CD4-positive, CD25-positive, alpha-beta regulatory T cell (primary cell): ENCODE measurements at places on chromosomes 11 and 22. TPM values are rescaled to one million over a fixed set of nuclear protein-coding genes. Genes with fewer than 3 reads are reported as not detected.

Gene PNPLA3
- not detected for total RNA-seq

Gene SPCS2
- 73.2 TPM for total RNA-seq

Gene FOLR2
- not detected for total RNA-seq

Gene C11orf97
- total RNA-seq, result not detected

Gene RFPL3
- total RNA-seq, result not detected

Gene FDXACB1
- 2.7 TPM for total RNA-seq

Gene ESAM
- total RNA-seq, result 3.0 TPM

DNA sequence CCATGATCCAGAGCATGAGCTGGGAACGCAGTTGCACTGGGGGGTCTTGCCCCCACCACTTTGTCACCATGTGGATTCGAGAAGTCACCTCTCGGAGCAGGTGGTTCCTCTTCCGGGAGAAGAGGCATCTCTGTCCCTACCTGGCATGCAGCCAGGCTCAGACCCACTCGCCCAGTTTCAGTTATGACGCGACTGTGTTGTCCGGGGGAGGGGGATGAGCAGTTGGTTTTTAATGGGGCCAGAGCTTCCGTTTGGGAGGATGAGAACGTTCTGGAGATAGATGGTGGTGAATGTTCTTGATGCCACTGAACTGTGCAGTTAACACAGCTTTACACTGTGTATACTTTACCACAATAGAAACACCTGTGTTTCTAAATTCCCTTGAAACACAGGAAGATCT, 41.5 kb downstream of the DHCR7 start:
- no peaks in the 10 kb centered on the region for H3K4me1 ChIP-seq
- no peaks in the 10 kb centered on the region for H3K36me3 ChIP-seq
- H3K27me3 ChIP-seq, result no peaks in the 10 kb centered on the region
- H3K4me3 ChIP-seq, result no peak overlapping the region

- H3K27ac ChIP-seq, result no peak overlapping the region
- no peak overlapping the region for H3K4me3 ChIP-seq
- no peaks in the 10 kb centered on the region for H3K4me1 ChIP-seq
- peaks cover 2% of the 10 kb centered on the region for H3K27me3 ChIP-seq
Measured at GRCh38 chr11:122181893-122182292, 65.9 kb upstream of the BLID start.

GRCh38 chr11:102653744-102654291, 28.7 kb upstream of the MMP20 start:
- no peak overlapping the region for H3K4me3 ChIP-seq
- peaks cover 4% of the 10 kb centered on the region for H3K27me3 ChIP-seq
- no peak for DNase-seq
- no peaks in the 10 kb centered on the region for H3K4me1 ChIP-seq
- H3K27ac ChIP-seq, result no peak overlapping the region

GRCh38 chr22:20672082-20672424, 101.9 kb upstream of the SERPIND1 start:
- H3K4me1 ChIP-seq, result peaks cover 4% of the 10 kb centered on the region
- H3K27ac ChIP-seq, result no peak overlapping the region
- H3K4me3 ChIP-seq, result no peak overlapping the region
- no peaks in the 10 kb centered on the region for H3K36me3 ChIP-seq

DNA sequence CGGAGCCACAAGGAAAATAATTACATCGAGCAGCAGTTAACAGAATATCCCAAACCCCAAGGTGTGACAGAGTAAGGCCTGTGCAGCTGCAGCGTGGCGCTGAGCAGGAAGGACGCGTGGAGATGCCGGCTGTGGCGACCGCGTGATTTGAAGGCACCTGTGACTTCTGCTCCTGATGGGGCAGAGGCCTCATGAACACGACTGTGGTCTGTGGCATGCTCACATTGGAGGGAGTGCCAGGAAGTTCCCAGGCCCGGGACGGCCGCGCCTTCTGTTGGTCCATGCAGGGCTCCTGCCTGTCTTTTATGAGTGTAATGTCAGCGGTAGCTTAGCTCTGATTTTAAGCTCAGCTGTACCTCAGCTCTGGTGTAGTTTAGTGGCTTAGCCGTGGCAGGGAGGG, 50.4 kb downstream of the TPCN2 start:
- no peak overlapping the region for H3K4me3 ChIP-seq
- DNase-seq, result no peak
- H3K27ac ChIP-seq, result no peak overlapping the region
- H3K27me3 ChIP-seq, result no peaks in the 10 kb centered on the region

GRCh38 chr11:101944923-101945322, 28.6 kb upstream of the ANGPTL5 start:
- no peak for DNase-seq
- H3K36me3 ChIP-seq, result no peaks in the 10 kb centered on the region
- no peaks in the 10 kb centered on the region for H3K4me1 ChIP-seq

- H3K4me1 ChIP-seq, result no peaks in the 10 kb centered on the region
- no peak overlapping the region for H3K4me3 ChIP-seq
- no peak for DNase-seq
- H3K27ac ChIP-seq, result no peak overlapping the region
- H3K27me3 ChIP-seq, result no peaks in the 10 kb centered on the region
- H3K36me3 ChIP-seq, result no peaks in the 10 kb centered on the region
Measured at GRCh38 chr11:3817181-3817800, 8.9 kb downstream of the PGAP2 start.

DNA sequence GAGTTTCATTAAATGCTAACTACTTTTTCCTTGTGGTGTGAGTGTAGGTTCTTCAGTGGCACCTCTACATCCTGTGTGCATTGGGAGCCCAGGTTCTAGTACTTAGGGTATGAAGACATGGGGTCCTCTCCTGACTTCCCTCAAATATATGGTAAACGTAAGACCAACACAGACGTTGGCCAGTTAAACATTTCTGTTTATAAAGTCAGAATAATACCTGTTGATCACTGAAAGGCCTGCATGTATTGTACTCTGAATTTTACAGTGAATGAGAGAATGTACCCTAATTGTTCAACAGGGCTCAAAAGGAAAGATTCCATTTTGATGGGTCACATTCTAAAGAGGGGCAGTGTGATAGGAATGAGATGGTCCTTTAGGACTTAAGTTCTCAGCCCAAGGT, 3.2 kb downstream of the RPL27A start:
- H3K4me1 ChIP-seq, result peaks cover 44% of the 10 kb centered on the region
- no peak overlapping the region for H3K4me3 ChIP-seq
- no peak overlapping the region for H3K27ac ChIP-seq
- no peaks in the 10 kb centered on the region for H3K27me3 ChIP-seq

GRCh38 chr11:74437441-74438042, 29.8 kb downstream of the KCNE3 start:
- no peaks in the 10 kb centered on the region for H3K4me1 ChIP-seq
- no peaks in the 10 kb centered on the region for H3K27me3 ChIP-seq
- H3K4me3 ChIP-seq, result no peak overlapping the region
- no peak overlapping the region for H3K27ac ChIP-seq
- no peak for DNase-seq
- no peaks in the 10 kb centered on the region for H3K36me3 ChIP-seq

GRCh38 chr11:105466582-105467228, 143.2 kb upstream of the GRIA4 start:
- no peaks in the 10 kb centered on the region for H3K36me3 ChIP-seq
- no peak overlapping the region for H3K4me3 ChIP-seq
- no peak for DNase-seq
- no peak overlapping the region for H3K27ac ChIP-seq
